ENCODE measurements at places on chromosomes 4 and X.

DNA sequence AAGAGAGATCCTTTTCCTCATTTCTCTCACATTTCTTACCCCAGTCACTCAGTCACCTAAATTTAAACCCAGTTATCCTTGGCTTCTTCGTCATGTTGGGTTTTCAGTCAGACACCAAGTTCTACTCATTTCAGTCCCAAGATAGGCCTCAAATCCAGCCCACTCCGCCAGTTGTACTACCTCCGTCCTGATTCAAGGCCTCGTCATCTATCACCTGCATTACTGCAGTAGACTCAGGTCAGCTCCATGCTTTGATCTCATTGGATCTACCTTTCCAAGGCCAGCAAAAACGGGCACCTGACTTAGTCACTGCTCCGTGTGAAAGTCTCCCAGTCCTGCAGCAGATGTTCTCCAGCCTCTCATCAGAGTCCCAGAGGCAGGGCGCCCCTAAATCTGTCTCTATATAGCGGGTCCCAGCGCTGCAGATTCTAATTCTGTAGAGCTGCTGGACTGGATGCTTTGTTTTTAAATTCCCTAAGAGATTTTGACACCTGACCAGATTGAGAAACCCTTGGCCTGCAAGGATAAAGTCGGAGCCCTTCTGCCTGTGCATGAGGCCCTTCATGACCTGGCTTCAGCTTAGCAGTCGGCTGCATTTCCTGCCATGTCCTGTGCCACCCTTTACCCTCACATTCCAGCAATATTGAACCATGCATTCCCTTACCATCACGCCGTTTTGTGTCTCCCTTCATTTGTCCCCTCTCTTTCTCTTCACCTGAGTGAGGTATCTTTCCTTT lies 53.7 kb downstream of the ZFX start:
- DNase-seq, result no peak

DNA sequence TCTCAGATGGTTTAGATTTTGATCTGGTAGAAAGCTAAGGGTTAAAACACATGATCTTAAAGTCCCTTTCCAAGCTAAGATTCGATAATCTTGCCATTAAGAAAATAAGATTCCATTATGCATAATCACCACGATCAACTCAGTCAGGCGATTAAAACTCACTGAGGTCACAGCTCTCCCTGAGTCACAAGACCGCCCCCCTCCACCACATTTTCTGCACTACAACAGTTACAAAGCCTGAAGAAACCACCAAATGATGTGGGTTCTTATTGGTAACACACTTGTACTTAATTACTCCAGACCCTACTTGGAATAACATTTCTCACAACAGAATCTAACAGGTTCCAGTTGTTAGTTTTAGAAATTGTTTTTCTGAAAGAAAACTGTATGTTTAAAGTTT lies 62.8 kb downstream of the SH3KBP1 start:
- no peak for DNase-seq

GRCh38 chrX:135591871-135592270 lies 71.4 kb downstream of the INTS6L start:
- DNase-seq, result no peak

DNA sequence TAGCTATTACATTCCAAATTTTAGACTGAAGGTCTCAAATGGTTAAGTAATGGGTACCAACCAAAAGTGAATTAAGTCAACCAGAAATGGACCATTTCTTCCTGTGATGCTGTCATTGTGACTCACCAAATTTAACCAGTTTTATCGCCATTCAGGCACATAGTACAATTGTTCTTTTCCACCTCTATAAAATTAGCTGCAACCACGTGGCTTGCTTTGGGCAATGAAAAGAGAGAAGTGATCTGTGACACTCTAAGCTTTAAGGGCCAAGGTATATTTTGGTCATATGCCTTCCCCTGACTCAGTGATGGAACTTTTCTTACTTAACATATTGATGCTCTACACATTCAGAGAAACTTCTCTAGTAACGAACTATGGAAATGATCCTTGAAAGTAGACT lies 20.3 kb upstream of the PHF8 start:
- DNase-seq, result no peak

DNA sequence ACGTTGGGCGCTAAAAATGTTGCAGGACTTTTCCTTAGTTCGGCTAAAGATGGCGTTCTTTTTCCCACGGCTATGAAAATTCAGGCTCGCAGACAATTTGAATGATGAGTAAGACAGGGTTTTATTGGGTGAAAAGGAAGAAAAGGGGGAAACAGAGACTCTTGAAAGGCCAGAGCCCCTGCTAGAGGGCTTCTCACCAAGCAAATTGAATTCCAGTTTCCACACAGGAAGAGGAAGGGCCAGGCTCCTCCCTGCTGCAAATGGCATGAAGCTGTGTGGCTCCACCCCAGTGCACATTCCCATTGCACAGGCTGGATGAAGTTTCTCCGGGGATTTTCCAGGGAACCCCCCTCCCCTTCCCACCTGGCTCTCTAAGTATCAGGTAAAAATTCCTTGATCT lies 210.9 kb downstream of the KLHL4 start:
- DNase-seq, result no peak

DNA sequence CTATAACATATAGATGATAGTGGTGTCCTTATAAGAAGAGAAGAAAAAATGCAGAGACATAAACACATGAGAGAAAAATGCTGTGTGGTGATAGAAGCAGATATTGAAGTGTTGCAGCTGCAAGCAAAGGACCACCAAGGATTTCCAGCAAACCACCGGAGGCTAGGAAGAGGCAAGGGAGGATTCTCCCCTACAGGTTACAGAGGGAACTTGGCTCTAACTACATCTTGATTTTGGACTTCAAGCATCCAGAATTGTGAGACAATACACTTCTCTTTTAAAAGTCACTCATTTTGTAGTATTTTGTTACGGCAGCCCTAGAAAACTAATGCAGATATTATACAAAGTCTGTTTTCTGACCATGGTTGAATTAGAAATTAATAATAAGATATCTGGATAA lies 30.4 kb upstream of the CHRDL1 start:
- DNase-seq, result no peak

DNA sequence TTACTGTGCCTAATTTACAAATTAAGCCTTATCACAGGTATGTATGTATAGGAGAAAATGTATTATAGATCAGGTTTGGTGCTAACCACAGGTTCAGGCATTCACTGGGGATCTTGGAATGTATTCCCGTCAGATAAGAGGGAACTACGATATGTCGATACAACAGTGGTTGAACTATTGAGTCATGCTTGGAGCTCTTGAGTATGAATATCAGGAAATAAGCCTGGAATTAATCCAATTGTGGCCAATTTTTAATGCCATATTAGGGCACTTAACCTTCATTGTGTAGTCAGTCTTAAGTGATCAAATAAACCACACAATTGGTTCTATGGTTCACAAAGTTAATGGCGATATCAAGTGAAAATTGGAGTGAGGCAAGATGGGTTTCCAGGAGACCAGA lies 556.5 kb downstream of the IL1RAPL1 start:
- no peak for DNase-seq

- no peak for DNase-seq
Observed at GRCh38 chr4:182819751-182820150, 97.4 kb downstream of the DCTD start.

DNA sequence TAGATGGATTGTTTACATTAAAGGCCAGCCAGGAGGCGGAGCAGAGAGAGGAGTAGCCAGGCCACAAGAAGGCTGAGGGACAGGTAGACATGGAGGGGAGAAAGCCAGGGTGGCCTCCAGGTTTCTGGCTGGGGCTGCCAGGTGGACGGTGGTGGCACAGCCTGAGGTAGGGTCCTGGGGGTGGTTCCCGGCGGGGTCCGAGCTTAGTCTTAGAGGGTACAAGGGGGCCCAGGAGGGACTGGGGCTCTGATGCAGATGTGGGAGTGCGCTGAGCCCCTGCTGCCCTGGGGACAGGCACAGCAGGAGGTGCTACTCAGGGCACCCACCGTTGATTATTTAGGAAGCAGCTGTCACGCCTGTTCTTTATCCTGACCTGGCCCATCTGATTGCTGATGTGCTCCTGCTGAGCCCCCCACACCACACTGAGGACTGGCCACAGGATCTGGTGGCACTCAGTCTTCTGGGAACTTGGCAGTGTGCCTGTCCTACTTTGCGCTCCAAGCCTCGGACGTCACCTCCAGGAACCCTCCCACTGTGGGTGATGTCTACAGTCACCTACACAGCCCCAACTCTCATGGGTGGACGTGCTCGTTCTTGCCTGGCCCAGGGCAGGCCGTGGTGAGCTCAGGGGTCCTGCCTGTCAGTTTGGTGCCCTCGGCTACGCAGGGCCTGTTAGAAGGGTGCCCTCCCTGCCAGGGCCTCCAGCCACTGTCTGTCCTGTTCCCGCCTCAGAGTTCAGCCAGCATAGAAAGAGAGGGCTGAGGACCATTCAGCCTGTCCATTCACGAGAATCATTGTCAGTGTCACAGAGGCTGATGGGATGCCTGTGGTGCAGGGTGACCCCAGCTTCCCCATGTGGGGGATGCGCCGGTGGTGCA lies 12.0 kb downstream of the WFS1 start:
- no peak for DNase-seq

DNA sequence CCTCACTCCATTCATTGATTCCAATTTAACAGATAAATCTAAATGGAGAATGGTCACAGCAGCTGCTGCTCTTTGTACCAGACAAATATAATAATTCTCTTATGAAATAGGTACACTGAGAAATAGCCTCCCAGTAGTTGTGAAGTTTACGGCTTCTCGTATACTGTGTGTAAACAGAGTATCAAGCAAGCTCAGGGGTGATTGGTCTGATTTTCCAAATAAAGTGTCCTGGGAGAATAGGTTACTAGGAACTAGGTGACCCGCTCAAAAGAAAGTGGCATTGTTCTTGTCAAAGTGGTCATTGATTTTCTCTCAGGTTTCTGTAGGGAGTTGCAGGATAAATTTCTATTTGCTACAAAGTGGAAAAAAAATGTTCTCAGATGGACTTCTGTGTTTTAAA lies 838.2 kb downstream of the RAPGEF2 start:
- DNase-seq, result no peak

DNA sequence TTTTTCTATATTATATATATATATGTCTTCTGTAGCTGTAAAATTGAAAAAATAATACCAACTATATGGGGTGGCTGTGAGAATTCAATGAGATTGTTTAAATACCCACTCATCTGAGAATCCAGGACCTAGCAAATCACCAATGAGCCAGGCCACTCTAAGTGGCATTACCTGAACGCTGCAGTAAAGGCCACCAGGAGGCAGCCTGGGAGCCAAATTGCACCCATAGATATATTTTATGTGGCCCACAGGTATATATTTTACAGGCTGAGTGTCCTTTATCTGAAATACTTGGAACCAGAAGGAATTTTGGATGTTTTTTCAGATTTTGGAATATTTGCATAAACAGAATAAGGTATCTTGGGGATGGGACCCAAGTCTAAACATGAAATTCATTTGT lies 58.2 kb upstream of the C4orf50 start:
- DNase-seq, result no peak

DNA sequence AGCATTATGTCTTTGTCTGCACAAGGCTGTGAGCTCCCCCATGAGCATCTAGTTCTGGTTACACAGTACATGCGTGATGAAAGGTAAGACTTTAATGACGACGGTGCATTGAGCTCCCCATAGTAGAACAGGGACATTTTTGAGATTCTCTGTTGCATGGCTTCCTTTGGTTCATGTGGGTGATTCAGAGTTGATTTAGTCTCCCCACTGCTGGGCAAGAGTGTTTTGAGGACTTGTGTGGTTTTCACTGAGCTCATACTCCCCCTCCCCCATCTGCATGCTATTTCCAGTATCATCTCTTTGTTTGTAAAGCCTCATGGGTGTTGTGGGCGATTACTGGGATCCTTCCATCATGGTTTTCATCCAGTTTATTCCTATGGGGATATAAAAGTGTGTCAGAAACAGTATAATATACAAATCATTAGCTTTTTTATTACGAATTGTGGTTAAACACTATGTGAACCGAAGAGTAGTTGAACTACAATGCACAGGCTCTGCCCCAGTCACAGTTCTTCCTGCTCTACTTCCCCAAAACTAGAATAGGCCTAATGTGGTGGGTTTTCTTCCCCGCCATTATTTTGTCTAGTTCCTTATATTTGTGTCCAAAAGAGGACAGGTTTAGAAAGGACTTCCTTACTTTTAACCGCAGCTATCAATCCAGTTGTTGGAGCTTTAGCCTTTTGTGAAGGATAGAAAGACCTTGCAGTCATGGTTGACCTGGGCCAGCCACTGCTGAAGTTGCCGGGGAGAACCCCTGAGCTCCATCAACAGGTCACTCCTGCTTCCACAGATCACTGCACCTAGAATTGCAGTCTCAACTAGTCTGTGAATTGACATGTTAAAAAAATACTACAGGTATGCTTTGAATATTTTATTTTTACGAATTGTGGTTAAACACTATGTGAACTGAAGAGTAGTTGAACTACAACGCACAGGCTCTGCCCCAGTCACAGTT lies 30.4 kb downstream of the KIT start:
- no peak for DNase-seq

- no peak for DNase-seq
Observed at GRCh38 chrX:11765449-11765848, 7.4 kb downstream of the MSL3 start.

DNA sequence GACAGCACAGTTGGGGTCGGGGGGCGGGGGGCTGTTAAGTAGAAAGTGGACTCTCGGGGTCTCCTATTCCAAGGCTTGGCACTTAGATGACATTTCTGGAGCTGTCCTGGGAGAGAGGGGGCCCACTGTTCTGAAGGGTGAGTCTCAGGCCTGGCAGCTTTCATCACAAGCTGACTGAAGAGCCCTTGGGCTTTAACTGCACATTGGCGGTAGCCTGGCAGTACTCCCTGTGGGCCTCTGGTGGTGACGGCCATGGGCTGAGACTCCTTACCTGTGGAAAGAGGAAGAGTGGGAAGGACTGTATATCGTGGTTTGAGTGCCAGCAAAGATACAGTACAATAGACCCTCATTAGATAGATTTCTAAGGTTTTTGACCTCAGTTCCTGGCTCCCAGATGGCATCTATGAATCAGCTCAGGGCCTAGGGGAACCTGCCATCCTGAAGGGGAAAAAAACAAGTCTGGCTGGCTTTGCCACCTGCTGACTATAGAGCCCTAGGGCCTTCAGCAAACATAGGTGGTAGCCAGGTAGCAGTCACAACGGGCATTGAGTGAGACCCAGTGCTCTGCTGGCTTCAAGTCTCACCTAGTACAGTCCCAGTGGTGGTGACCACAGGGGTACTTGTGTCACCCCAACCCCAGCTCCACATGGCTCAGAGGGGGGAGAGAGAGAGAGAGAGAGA lies 87.9 kb downstream of the ANKRD17 start:
- DNase-seq, result no peak

GRCh38 chr4:71461422-71461821 lies 122.6 kb downstream of the SLC4A4 start:
- DNase-seq, result no peak

Measured in stimulated activated CD8-positive, alpha-beta memory T cell treated with anti-CD3 and anti-CD28 coated beads, Interleukin-15, amount 100 ng/mL, for 48 hours (primary cell).